AML-193 (cell line): ENCODE measurements at places on chromosomes 12 and 14.

- DNase-seq, result no peak
Observed at GRCh38 chr12:53493610-53494391, 5.5 kb downstream of the MAP3K12 start.

- no peak for DNase-seq
Observed at GRCh38 chr14:96574171-96574632, 72.0 kb downstream of the PAPOLA start.

DNA sequence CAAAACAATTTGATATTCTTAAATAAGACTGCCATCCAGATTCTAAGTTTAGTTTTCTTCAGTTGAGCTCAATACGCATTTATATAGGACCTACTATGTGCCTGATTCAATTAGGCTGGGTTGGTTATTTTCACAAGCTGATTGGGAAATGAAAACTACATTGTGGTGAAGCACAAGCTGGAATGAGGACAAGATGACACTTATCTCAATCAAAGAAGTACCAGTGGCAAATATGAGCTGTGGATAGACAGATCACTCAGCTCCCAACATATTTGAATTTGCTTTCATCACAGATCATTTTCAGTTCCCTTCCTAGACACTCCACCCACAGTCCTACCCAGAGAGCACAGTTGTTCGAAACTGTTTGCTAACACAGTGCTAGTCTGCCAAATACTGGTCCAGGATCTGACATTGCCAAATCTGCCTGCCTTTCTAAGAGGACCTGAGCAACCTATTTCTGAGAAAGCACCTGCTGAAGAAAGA is 74.7 kb downstream of the LLPH start:
- no peak for DNase-seq

GRCh38 chr12:67333649-67334048 is 64.5 kb downstream of the CAND1 start:
- DNase-seq, result no peak

- no peak for DNase-seq
Observed at GRCh38 chr12:110941391-110941790, 21.0 kb upstream of the MYL2 start.

GRCh38 chr12:50745861-50746260 is 18.0 kb upstream of the ATF1 start:
- DNase-seq, result peak; percentile 70

DNA sequence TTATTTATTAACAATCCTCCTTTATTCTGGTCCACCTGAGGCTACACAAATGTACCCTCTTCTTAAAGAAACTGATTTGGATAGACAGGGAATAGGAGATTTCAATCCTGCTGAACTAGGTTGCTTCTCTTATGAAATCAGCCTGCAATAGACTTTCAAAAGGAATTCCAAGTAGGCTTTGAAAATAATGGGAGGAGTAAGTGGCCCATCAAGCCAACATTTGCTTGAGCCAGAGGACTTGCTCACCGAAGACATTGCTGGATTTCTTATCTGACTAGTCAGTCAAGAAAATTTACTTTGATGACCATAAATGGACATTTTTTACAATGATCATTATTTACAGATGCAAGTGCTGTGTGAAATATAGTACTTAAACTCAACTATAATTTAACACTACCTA is 82.8 kb upstream of the RASSF8 start:
- no peak for DNase-seq

- DNase-seq, result peak; percentile 95
Observed at GRCh38 chr12:122080149-122081082, 1.9 kb downstream of the MLXIP start.

DNA sequence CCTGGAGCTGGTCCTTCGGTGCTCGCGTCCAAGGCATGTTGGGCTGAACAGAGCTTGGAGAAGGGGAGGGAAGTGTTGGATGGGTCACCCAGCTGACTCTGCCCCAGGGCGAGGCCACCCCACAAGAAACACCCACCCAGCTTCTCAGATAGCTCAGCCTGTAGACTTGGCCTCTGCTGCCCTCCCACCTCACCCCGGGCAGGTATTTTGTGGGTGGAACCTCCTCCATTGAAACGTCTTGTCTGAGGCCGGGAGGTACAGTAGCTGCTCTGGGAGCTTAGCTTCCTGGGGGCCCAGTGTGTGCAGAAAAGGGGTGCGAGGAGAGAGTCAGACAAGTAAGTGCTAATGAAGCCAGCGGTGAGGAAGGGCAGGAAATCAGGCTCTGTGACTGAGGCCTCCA is 54.8 kb upstream of the TSPAN9 start:
- DNase-seq, result no peak

DNA sequence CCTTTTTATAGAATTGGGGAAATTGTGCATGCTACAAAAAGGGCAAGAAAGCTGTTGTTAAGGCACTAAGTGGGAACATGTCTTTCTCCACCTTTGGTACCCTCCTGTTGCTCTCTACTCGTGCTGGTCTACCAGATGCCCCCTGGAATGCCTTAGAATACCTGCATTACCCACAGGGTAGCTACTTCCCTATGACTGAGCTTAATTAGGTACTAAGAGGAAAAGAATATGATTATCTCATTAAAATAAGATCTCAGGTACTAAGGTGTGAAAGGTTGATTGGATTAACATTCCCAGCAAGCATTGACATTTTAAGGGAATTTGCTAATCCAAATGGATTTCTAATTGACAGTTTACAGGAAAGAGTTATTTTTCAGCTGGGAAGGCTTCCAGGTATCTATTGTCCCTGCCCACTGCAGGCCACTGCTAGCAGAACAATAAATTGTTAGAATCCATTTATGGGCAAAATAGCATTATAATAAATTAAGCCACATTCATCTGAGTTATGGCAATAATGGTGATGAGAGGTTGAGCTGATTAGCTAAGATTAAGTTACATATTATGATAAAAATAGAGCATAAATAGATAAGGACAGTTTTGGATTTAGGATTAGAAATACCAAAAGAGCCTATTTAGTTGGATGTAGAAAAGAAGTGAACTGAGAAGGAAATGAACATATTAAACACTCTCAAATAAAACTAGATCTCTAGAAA is 67.8 kb upstream of the GRIP1 start:
- DNase-seq, result no peak

- DNase-seq, result no peak
Observed at GRCh38 chr14:78302841-78303240, 132.7 kb downstream of the NRXN3 start.

- no peak for DNase-seq
Observed at GRCh38 chr14:103545219-103545914, 16.4 kb downstream of the TRMT61A start.

GRCh38 chr12:10705655-10706054 is 17.5 kb downstream of the YBX3 start:
- no peak for DNase-seq

- peak; percentile 96 for DNase-seq
Observed at GRCh38 chr12:14577344-14577743, 9.7 kb upstream of the PLBD1 start.

DNA sequence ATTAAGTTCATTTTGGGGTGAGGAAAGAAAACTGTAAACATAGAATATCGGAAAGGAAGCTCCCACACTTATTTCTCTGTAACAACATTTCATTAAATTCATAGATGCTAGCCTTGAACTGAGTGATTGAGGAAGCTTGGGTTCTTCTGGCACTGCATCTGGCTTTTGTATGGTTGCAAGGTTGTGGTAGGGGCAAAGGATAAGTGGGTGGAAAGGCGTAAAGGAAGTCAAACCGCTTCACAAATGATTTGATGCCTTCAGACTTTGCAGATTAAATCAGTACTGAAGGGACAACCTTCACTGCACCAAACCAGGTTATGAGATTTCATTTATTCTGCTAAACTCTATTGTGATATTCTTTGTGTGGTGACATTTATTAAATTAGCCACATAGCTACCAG is 28.1 kb upstream of the PAX9 start:
- no peak for DNase-seq

- no peak for DNase-seq
Observed at GRCh38 chr12:60070552-60070951, 474.7 kb downstream of the SLC16A7 start.

GRCh38 chr14:36099619-36100018 is 76.9 kb downstream of the PTCSC3 start:
- no peak for DNase-seq

DNA sequence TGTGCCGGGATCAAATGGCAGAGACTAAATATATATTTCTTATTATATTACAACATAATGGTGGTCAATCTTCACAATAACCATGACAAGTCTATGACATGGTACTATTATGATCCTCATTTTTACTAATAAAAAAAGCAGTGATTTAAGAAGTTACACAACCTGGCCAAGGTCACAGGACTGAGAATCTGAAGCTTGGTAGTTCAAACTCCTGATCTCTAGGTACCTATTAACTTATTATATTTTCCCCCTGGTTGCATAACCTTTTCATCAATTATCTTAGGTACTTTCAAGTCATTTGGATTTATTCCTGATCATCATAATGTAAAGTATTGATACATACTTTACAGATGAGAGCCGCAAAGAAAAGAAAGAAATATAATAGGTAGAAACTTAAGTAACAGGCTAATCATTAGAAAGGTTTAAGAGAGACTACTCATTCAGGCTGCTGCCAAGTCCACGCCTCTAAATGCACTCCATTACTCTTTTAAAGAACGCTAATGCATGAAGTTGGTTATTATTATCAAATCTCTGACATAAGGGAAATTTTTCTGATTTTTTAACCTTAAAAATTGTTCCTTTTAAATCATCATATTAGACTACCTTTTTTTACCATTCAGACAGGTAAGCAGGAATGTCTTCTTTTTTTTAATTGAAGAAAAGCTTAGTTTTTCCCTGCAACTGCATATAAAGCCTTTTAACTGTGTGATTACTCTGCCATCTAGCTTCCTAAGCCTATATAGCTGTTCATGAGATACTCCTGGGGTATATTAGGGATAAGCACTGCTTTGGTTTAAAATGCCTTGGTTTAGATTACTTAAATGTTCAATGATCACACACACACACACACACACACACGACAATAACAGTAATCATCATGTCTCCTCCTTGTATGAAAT is 35.6 kb downstream of the RPS29 start:
- DNase-seq, result no peak

- peak; percentile 37 for DNase-seq
Observed at GRCh38 chr12:17588968-17589367, 501.0 kb downstream of the RERGL start.

DNA sequence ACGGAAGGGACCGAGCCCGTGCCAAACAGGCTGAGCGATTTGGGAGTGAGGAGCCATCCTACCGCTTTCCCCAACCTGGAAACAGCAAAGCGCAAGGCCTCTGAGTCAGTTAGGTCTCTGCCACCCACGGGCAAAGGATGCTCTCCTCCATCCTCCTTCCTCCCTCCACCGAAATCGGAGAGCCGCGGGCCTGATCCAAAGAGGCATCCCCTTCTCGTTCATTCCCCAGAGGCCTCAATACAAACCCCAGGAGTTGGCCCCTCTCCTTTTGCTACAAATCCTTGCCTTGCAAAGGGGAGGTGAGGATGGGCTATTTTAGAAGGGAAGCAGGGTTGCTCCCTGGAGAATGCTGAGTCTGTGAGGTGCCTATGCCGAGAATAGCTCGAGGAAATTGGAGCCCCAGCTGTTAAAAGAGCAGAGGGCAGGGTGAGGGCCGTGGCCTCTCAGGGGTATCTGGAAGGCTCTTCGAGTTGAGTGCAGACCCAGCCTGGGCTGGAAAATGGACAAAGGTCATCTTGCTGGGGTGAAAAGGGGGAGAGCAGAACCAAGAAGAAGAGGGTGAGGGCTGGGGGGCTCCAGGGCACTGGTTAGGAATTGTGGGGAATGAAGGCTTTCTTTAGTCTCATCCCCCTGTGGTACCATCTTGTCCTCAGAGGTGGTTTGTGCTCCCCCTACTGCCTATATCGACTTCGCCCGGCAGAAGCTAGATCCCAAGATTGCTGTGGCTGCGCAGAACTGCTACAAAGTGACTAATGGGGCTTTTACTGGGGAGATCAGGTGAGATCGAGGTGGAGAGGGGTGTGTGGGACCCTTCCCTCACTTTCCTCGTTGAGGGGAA is 1.1 kb downstream of the TPI1 start:
- no peak for DNase-seq

- no peak for DNase-seq
Observed at GRCh38 chr12:65891987-65892481, 67.8 kb downstream of the HMGA2 start.

DNA sequence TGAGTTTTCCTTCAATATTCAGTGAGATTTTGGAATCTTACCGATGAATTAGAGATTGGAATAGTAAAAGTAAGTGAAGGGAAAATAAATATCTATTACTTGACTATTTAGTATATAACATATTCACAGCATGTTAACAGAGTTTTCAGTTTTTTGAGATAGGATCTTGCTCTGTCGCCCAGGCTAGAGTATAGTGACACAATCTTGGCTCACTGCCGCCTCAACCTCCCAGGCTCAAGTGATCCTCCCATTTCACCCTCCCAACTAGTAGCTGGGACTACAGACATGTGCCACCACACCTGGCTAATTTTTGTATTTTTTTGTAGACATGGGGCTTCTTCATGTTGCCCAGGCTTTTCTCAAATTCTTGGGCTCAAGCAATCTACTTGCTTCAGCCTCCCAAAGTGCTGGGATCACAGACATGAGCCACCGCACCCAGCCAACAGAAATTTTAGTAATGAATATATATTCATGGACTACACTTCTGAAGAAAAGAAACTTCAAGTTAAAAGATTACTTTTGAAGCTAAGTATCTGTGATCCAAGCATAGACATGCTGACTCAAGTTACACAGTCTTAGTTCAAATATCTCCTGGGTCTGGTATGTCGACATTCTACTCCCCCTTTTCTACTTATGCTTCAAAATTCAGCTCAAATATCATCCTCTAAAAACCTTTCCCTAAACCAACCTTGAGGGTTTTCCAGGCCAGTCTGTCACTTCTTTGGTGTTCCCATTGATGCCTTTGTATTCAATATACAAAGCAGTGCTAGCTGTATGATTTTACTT is 13.8 kb downstream of the UBE2N start:
- DNase-seq, result no peak

GRCh38 chr12:117875744-117876435 is 92.9 kb downstream of the KSR2 start:
- DNase-seq, result no peak

- DNase-seq, result peak; percentile 66
Observed at GRCh38 chr12:96434107-96434506, 33.9 kb upstream of the CDK17 start.

DNA sequence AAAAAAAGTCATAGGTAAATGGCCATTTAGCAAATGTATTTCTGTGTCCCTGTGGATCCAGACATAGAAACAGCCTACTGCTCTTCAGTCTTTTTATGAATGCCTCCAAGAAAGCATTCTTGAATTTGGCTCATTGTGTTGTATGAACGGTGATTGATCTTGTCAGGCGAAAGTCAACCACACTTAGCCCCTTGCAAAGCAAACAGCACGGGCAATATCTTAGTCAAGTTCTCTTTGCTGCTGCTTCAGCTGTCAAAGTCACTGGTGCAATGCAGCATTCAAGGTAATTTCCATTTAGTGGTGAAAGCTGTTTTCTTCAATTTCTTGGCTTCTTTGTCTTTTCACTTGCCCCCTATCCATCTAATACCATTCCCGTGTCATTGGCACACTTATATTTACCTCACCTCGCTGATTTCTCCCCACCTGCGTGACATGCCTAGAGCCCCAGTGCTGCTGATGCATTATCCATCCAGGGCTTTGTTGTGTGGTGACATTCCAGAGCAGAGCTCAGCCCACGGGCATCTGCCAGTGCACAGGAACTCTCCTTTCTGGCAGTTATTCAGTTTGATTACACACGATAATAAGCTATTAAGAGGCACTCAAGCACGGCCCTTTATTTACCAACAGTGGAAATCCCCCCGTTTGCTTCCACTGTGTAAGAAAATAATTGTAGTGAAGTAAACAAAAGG is 362.3 kb upstream of the NOVA1 start:
- DNase-seq, result no peak

- DNase-seq, result no peak
Observed at GRCh38 chr12:70367258-70368141, 1.4 kb downstream of the KCNMB4 start.
